Dermis microvascular lymphatic vessel endothelial cell (primary cell): ENCODE measurements at places on chromosomes 6 and 20.

DNA sequence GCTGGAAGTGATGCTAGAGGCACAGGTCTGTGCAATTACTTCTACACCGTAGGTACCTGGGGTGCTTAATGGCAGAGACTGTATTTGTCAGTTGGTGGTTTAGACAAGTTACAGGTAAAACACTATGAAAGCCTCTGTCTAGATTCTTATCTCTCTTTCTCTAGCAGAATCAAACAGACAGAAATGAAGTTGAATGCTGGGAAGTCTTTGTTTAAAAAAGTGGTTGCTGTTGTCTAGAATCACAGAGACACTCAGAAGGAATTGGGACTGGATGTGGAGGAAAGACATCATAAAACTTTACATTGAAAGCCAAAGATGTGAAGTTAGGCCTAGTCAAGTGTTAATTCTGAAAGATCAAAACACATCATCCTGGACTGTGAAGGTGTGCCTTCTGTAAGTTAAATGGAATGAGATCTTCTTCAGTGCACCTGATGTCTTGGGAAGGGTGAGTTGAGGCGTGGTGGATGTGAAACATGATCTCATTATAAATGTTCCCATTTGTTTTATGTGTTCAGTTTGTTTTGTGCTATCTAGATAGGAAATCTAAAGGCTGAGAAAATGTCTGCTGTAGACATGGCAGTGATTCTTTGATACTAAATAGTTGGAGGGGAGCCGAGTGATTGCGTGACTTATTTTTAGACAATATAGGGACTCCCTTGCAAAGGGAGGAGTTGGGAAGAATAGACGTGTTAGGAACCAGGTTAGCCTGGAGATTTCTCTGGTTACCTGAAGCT is 290.2 kb downstream of the SOX4 start:
- DNase-seq, result no peak

DNA sequence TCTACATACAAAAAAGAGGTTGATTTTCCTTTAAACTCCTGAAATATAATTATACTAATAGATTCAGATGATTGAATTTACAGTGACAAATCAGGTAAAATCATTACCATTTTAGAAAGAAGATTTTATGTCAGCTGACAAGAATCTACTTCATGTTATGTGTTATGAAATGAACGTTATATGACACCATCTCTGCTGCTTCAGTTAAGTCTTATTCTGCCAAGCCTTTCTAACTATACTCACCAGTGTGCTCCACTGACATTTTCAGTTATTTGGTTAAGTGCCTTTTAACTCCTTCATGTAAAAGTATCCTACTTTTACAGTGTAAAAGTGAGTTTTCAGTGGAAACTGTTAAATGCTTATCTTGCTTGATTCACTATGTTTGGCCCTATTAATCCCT is 80.4 kb downstream of the RWDD2A start:
- no peak for DNase-seq

- DNase-seq, result no peak
These were observed 79.4 kb downstream of the SASH1 start for GRCh38 chr6:148422085-148422484.

DNA sequence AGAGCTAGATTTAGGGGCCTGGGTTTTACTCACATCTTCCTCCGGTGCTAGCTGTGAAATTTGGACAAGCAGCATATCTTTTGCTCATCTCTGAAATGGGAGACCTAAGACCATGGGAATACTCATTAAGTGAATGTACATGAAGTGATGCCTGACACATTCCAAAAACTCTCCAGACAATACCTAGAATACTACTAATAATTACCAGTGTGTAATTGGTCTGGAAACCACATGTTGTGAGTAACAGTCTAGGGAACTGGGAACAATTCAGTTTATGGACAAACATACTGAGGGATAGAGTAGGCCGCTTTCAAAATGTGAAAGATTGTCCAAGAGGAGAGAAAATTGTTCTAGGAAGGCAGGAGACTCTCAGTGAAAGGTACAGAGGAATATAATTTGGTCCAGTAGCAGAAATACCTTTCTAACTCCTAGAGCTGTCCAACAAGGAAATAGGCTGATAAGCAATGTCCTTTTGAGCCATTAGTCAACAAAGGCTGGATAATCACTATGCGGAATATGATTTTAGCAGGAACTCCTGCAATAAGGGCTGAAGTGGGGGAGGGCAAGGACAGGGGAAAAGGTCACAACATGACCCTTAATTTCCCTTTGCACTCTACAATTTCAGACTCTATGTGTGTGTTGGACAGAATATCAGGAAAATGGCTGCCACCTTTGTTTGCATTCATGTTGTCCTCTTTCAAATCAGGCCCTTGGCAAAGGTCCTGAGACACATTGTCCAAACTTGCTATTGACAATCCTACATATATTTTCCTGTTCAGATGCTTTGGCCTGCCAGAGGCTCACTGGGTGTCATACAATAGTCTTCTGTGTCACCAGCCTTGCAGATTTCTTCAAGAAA is 315.4 kb downstream of the PLCB1 start:
- DNase-seq, result no peak

DNA sequence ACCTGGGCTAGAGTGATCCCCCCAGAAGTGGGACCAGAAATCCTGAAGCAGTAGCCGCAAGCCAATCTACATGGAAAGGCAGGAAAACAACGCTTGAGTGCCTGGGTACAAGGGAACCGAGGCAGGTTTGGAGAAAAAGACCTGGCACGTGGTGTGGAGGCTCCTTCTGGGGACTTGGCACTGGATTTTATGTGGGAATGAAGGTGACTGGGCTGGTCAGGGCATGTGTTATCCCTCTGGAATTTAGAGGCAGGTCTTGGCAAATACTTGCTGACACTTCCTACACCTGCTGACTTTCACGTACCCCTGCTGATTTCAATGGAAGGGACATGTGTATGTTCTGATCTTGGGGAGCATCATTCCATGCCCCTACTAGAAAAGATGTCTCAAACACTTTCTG is 25.0 kb upstream of the FAM217A start:
- DNase-seq, result no peak
